ENCODE measurements at places on chromosomes 13 and 19.

DNA sequence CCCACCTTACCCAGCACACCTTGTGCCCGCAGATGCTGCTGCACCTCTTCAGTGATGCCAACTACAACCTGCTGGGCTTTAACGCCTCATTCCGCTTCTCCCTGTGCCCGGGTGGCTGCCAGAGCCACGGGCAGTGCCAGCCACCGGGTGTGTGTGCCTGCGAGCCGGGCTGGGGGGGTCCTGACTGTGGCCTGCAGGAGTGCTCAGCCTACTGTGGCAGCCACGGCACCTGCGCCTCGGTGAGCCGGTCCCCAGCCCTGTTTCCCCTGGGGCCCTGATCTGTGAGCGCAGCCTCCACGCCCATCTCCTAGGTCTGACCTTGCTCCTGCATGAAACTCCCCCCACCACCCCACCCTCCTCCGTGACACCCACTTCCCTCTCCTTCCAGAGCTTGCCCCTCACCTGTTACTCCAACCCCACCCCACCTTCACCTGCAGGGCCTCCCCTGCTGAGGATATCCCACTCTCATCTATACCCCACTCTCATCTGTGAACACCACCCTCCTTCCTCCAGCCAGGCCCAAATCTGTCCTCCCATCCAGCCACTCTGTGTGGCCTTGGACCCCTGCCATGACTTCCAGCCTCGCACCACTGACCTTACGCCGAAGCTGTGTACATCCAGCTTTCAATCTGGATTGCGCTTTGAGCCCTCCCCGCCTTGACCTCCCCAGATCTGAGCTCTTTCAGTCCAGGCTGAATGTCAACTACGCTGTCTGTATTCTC is 8.7 kb downstream of the MEGF8 start:
- no peak for DNase-seq

- peak; percentile 43 for DNase-seq
Observed at GRCh38 chr19:4504297-4504701, 14.0 kb downstream of the PLIN4 start.

DNA sequence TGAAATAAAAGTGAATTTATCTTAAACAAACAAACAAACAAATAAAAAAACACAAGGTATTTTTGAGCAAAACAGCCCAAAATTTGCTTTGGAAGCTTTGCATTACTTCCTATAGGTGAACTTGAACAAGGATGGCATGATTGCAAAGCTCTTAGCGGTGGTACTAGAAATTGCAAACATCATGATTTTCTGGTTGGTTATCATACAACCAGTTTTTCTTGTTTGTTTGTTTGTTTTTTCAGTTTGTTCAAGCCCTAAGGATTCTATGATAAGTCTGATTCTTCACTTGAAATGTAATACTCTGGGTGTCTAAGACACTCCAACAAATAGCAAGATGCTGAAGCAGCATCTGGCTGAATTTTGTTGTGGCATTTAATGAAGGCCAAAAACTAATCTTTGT is 15.9 kb downstream of the DCLK1 start:
- DNase-seq: no peak

GRCh38 chr19:14941189-14941588 is at the start of gene OR7C2:
Gene OR7C2, plus strand, starts transcription at chr19:14941489. Its CDS starts 0 bp downstream, at chr19:14941489.
- no peak for DNase-seq

- no peak for DNase-seq
Observed at GRCh38 chr13:74067818-74068217, 66.4 kb downstream of the KLF12 start.

DNA sequence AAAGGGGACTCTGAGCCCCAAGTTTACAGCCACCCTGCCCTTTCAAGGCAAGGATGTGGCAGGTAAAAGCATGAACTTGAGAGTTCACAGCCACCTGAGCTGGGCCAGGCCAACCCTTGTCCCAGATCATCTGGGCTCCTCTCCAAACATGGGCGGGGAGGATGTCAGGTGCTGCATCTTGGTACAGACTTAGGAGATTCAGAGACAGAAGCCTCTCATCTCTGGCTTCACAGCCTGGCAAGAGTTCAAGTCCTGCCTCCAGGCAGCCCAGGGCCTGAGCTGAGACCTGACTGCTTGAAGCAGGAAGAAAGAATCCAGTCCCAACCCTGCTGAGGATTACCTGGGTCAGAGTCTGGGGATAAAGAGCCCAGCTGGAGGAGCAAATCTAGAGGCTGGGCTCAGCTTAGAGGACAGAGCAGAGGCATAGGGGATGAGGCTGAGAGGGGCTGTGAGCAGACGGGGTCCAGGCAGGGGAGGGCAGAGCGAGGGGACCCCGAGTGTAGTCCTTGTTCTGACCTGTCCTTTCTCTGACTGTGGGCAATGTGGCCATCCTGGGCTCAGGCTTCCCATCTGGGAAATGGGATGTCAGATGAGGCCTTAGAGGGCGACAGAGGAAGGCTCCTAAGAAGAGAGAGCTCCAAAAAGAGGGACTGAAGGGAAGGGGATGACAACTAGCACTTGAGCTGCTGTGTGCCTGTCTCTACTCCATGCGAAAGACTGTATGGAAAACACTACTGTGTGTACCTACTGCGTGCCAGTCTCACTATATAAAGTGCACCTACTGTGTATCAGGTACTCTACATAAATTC is 6.6 kb upstream of the OR10H5 start:
- no peak for DNase-seq

DNA sequence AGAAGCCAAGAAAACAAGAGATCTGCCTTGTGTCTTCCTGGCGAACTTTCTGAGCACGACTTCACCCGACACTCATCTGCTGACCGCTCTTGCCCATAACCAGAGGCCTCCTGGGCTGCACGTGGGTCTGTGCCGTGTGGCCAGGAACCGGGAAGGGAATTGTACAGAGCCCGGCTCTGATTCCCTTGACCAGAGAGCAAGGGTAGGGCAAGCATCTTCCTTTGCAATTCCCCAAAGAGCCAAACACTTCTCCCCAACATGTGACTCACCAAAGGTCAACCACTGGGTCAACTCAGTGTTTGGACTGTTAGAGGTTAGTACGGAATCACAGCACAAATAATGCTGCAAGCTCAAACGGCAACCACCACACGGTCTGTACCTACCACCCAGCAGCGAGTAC is 48.9 kb downstream of the KLF2 start:
- no peak for DNase-seq

DNA sequence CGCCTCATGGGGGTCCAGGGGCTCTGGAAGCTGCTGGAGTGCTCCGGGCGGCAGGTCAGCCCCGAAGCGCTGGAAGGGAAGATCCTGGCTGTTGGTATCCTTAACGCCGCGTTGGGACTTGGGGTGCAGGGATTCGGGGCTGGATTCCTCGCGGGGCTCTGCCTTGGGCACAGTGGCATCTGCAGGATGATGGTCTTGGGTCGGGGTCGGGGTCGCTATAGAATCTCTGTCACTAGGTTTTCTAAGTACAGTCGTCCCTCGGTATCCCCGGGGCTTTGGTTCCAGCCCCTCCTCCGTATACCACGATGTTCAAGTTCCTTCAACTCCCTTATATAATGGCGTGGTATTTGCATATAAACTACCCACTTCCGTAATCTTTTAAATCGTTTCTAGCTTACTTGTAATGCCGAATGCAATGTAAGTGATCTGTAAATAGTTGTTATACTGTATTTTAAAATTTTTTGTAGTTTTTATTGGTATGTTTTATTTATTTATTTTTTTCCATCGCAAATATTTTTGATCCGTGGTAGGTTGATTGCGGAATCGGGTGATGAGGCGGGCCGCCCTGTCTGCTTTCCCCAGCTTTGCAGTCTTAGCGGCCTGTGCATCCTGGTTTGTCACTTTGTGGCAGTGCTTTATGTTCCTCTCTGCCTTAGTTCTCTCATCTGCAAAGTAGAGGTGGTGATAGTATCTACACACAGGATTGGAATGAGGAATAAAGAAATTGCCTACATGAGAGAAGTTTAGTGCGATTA is 606 bp downstream of the ERCC5 start:
- peak; percentile 30 for DNase-seq

DNA sequence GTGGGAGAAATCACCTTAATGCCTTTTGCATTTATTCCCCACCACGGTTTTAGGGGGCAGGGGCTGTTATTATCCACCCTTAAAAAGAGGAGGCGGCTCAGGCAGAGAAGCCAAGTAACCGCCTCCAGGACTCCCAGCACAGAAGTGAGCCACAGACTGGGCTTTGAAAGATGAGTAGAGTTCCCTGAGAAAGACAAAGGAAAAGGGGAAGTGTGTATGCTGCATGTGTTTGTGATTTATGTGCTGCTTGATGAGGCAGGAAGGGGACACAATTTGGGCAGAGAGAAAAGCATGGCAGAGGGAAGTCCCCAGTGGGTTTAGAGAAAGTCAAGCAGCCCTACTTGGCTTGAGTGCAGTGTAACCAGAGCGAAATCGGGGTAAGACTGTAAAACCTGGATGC is 85.0 kb downstream of the DOCK9 start:
- no peak for DNase-seq

- no peak for DNase-seq
Observed at GRCh38 chr13:25170554-25171111, 1.5 kb downstream of the AMER2 start.

DNA sequence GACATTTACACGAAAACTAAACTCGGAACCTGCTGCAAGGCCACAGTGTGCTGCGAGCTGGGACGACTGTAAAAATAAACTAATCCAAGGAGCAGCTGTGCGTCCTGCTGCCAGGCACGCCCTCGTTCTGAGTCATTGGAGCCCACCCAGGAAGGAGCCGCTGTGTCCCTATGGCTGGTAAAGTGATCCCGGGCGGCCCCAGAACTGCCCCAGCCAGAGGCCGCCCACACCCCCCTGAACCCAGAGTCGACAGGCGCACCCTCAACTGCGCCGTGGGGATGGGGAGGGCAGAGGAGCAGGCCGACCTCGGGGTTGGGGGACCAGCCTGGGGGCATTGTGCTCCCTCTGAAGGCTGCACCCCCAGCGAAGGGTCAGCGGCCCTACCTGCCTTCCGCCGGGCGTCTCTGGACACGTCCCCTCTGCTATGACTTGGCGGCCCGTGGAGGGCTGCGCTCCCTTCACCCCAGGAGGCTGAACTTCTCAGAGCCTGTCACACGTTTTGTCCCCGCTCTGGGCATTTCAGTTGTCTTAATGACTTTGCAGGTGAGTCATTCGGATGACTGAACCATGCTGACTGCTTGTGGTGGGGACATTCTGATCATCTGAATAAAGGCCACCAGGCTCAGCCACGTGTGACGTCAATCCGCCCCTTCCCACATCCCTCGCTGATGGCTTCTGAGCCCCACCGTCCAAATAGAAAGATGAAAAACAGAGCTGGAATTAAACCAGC is 42.7 kb downstream of the ADPRHL1 start:
- no peak for DNase-seq

- no peak for DNase-seq
Observed at GRCh38 chr19:46924874-46925547, 64.2 kb downstream of the ARHGAP35 start.

GRCh38 chr13:28533441-28534166 is 38.7 kb upstream of the FLT1 start:
- no peak for DNase-seq

DNA sequence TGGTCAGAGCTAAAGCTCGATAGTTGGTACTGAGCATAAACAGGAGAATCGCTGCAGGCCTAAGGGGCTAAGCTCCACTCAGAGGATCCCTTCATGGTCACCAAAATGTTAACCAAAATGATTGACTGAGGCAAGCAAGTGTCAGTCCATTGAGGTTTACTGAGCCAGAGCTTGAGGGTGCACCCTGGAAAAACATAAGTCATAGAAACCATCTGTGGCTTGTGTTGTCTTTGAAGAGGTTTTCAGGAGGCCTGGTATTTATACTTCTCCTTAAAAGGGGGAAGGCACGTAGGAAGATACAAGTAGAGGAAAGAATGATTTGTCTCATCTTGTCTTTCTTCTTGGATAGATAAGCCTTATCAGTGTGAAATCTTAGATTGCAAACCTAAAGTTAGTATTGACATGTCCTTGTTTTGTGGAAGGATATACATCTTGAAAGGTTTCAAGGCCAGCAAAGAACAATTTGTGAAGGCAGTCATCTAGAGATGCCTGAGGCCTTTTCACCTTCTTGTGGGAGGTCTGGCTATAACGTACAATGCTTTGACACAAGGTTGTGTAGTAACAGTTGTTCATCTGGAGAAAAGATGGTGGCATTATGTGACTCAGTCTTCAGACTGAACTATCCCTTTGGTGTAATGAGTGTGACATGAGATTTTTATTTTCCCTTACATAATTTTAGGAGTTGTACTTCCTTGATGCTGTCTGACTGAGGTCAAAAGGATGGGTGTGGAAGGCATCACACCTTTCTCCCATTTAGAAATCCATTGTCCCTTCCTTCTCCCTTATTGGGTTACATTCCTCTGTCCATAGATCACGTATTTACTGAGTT is 14.7 kb upstream of the CEACAM6 start:
- DNase-seq: no peak

GRCh38 chr13:86795858-86796257 is 875.3 kb upstream of the SLITRK5 start:
- no peak for DNase-seq

GRCh38 chr13:36453516-36453915 is 21.2 kb downstream of the CCNA1 start:
- DNase-seq: no peak

DNA sequence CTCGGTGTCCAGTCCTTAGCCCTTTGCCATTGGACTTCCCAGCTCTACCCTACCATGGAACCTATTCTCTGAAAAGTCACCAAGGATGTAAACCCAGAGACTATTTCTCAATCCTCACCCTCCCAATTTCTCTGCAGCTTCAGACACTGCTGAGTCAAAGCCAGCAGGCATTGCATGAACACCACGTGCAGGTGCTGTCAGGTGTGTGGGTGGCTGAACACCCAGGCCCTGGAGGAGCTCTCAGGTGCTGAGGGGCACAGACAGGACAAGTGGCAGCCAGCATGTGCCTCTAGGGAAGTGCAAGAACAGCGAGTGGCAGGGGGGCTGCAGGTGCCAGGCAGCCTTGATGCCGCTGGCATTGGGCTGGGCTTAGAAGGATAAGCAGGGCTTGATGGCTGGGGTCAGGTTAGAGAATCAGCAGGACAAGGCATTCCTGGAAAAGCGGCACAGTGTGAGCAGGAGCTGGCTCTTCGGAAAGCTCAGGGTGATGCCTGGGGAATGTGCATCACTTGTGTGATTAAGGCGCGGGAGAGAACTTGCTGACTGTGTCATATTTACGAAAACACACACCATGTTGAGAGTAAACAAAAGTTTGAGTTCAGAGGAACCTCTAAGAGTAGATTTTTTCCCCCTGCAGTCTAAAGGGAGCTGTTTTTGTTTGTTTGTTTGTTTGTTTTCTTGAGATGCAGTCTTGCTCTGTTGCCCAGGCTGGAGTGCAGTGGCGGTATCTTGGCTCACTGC is 83.8 kb downstream of the LNX2 start:
- DNase-seq: peak; percentile 9

- no peak for DNase-seq
Observed at GRCh38 chr19:40567040-40567749, 9.5 kb upstream of the SHKBP1 start.

DNA sequence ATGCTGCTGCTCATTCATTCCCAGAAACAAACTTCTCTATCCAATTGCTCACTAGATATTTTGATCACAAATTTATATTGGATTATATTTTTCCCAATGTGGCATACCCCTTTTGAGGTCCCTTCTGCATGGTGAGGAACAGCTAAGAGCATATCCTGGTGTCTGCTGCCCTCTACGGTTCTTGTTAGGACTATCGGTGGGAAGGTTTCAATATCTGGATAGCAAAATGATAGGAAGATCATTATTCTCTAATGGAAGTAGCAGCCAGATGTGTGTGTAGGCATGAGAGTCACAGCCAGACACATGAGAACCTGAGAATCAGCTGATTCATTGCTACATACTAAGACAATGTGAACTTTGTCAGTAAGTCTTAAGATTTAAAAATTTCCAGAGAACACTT is 1422.4 kb upstream of the MIR17HG start:
- no peak for DNase-seq

Measured in putamen (tissue), 1 donor.